Dermis blood vessel endothelial cell (primary cell): ENCODE measurements at places on chromosomes 6 and 20. TPM values are rescaled to one million over a fixed set of nuclear protein-coding genes. Genes with fewer than 3 reads are reported as not detected.

CRISP2 gene
- total RNA-seq: not detected in 2 replicates

HLA-A gene
- 595 and 927 TPM in 2 replicates for total RNA-seq

PTK6 gene
- total RNA-seq: under 0.01 and 0.05 TPM in 2 replicates

CLDN20 gene
- total RNA-seq: not detected in 2 replicates

CAGE1 gene
- under 0.01 TPM in 1 of 2 replicates, not detected in the other for total RNA-seq

FGD2 gene
- not detected in 2 replicates for total RNA-seq

PBOV1 gene
- total RNA-seq: not detected in 2 replicates

TBP gene
- total RNA-seq: 7.8 and 9.9 TPM in 2 replicates

OR2J3 gene
- not detected in 2 replicates for total RNA-seq

PRDM13 gene
- total RNA-seq: not detected in 2 replicates

IPCEF1 gene
- total RNA-seq: 2.2 and 2.3 TPM in 2 replicates

RPP40 gene
- 13.4 and 15.0 TPM in 2 replicates for total RNA-seq

GTSF1L gene
- total RNA-seq: not detected in 2 replicates

GRCh38 chr6:112600168-112600567 lies 253.0 kb downstream of the RFPL4B start:
- DNase-seq: no peak

- DNase-seq: peak; percentile 69
Measured at GRCh38 chr6:52929321-52930164, 20.0 kb upstream of the GSTA3 start.

- DNase-seq: no peak
Measured at GRCh38 chr6:93515736-93516135, 96.4 kb upstream of the EPHA7 start.

DNA sequence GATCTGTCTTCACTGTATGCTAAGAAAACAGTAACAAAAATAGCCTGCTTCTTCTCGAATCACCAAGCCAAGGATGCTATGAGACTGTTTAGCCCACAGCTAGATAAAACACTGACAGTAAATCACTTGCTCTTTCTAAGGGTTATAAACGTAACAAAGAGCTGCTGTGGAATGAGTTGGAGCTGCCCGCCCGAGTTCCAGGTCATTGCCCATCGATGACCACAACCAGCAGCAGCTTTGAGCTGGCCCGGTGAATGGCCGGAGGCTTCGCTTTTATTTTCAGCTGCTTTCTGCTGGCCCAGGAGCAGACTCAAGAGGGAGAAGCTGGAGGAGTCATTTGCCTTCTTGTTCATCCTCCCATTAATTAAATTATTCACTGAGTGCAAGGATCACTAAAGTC lies 82.2 kb upstream of the CDH4 start:
- DNase-seq: no peak

DNA sequence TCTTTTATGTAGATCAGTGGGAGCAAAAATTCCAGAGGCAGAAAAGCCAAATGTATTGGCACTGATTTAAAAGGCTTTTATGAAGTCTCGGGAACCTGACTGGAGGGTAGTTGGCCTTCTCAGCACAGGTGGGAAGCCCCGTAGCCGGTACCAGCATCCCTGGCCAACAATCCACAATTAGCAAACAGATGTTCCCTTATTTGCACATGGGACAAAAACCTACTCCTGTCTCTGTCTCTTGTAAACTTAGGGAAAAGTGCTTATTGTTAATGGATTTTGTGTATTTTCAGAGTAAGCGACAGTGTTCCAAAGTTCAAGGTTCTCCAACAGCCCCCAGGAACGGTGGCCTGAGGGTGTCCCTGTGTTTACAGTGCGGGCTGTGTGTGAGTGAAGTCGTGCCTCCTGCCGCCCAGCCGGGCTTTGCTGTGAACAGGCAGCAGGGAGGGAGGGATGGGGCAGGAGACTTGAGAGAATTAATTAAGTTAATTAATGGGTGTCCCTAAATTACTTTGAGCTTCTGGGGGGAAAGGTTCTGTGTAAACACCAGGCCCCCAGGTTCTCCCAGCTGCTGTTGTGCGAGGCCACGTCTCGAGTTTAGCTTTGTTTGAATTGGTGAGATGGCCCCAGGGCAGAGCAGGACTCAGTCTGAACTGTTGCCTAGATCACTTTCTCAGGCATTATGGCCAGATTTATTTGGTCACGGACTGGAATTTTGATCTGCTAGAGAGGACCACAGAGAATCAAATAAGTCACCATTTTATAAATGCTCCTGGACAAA lies 3.9 kb downstream of the SYNJ2 start:
- DNase-seq: no peak

- DNase-seq: no peak
Measured at GRCh38 chr6:4914420-4915159, 89.2 kb downstream of the RPP40 start.

DNA sequence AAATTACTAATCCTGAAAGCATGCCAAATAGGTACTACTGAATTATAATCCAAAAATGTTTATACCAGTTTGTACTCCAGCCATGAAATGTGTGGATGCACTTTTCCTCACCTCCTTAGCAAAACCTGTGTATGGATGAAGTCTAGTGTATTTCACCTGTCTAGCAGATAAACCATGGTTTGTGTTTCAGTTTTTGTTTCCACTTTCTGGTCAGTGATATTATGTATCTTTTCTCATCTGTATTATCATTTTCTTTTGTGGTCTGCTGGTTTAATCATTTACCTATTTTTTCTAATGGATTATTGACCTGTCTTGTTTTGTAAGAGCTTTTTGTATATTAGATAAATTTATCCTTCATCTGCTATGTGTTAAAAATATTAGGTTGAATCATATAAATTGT lies 41.0 kb upstream of the TMEM217 start:
- no peak for DNase-seq

DNA sequence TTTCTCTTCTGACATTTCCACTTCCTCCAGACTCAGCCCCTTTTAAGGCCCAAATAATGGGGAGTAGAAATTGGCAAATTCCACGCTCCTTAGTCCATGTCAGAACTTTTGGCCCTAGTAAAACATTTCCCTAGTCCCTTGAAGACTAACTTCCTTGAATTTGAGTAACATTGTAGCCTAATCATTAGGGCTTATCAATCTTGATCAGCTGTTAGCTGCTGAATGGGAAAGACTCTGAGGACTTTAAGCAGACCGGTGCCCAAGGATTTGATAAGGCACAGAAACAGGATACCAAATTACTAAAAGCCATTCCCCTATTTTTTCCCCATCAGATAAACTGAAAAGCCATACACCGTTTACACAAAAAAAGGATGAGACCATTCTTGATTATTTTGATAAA lies 37.0 kb upstream of the ECI2 start:
- DNase-seq: no peak

GRCh38 chr20:46562373-46563169 lies 12.1 kb upstream of the OCSTAMP start:
- peak; percentile 82 for DNase-seq

GRCh38 chr6:134674562-134674961 lies 275.3 kb downstream of the ALDH8A1 start:
- no peak for DNase-seq

DNA sequence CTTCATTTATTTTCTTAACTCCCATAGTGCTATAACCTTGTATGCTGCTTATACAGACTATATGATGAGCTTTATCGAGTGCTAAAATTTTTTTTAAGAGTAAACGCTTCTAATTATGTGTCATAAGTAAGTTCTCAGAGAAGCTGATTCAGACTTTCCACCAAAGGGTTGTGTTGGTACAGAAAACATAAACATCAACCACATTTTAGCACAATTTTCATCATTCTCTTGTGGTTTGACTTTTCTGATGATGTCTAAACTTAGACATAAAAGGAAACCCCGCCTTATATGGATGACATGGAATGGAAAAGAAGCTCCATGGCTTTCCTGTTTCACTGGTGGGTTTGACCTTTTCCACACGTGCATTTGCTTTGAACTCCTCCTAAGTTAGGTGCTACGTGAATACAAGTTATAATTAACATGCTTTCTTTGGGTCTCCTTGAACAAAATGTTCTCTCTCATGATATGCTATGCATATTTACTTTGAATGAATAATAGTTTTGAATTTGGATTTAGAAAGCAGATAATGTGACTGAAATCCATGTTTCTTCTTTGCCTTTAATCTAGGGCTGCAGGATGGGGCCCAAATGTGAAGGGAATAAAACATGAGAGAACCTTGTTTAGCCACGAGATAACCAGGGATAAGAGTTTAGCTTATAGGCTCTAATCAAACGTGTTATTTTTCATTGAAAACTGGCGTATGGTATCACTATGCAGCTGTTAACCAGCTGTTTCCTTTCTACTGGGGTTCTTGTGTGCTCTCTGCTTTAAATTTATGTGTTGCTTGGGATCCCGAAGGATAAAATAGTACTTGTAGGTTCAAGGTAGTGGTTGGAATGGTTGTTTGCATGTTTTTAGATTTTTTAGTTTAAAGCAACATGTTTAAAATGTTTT lies 127.1 kb upstream of the AHI1 start:
- DNase-seq: no peak

DNA sequence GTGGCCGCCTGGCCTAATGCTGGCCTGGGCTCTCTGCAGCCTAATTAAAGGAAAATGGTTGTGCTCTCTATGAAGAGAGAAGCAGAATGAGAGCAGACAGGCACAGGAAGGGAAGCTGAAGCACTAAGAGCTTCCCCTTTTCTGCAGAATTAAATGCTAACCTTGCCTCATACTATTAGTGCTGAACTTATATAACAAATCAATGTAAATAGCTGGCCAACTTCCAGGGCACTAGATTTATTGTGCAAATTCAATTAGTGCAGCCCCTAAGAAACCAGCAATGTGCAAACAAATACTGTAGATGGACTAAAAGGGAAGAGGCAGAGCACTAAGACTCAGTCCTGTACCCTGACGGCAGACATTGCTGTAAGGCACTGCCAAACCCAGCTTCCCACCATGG lies 36.1 kb upstream of the INSM1 start:
- no peak for DNase-seq

- no peak for DNase-seq
Measured at GRCh38 chr20:3660262-3661059, 2.7 kb downstream of the GFRA4 start.

DNA sequence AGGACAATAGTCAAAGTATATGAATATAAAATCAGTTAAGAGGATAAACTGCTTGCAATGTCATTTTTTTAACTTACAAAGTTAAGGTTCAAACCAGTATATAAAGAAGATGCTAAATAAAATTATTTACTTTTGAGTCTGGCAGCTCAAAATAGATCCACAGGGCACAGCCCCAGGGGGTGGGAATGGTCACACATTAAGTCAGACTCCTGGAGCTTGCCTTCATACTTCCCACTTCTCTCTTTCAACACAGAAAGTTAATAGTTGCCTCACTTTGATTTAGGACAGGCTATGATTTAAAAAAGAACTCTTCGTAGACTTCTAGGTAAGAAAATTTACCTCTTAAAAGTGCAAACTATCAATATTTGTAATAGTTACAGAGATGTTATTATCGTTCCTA lies 158.3 kb upstream of the RUNX2 start:
- no peak for DNase-seq

DNA sequence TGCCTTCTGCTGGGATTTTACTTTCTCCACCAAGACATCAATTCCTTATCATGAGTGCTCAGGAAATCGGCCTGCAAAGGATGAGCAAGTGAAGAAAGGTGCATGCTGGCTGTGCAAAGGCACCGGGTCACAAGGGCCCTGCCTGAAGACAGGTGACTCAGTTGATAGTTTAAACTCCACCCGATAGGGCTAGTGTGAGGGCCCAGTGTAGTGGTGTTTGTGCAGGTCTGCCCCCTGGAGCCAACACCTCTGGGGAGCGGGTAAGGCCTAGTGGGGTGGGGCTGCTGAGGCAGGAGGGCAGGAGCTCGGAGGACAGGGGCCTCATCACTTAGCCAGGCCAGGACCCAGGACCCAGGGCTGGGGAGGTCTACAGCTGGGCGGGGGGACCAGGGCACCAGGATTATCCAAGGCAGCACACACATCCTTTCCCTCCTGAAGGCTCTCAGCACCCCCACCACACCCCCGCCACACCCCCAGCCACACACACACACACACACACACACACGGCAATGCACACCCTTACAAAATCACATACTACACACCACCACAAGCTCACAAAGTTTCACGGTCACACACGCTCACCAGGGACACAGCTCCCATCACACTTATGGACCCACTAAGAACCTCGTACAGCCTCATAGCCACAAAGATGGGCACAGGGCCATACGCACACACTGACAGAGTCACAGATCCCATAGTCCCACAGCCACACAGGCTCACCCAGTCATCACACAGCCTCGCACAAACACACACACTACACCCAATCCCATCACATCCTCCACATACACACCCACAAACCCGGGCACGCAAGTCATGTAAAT lies 75.4 kb downstream of the GRM4 start:
- DNase-seq: no peak
